ENCODE measurements at places on chromosomes 3 and 15.

DNA sequence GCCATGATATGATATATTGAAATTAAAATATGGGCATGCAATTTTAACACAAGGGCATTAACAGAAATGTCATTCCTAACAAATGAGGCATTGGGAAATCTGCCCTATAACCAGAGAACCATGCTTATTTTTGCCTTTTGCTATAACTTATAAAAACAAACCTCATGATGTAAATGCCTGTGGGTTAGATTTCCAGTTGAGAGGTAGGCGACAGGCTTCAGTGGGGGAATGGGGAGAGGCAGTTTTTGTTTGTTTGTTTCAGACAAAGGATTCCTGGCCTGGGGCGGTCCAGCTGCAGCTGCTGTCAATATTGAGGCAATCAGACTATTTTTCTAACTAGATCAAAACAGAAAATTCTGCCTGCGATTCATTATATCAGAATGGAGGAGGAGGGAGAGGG is 490.4 kb upstream of the CFAP20DC start:
- no peak for DNase-seq

DNA sequence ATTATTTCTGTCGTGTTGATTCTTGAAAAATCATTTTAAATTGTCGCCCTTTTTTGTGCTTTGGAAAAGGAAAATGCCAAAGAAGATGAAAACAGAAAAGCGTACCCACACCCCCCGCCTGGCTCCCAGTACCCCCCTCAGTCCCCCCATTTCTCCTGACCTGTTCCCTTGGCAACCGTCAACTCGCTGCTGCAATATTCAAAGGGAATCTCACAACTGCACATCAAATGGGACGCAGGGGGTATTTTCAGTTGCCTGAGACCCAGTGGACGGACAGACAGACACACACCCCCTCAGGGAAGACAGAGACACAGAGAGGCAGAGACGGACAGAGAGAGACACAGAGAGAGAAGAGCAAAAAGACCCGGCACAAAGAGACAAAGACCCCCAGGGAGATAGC is 83.5 kb upstream of the PRR20G start:
- no peak for DNase-seq

DNA sequence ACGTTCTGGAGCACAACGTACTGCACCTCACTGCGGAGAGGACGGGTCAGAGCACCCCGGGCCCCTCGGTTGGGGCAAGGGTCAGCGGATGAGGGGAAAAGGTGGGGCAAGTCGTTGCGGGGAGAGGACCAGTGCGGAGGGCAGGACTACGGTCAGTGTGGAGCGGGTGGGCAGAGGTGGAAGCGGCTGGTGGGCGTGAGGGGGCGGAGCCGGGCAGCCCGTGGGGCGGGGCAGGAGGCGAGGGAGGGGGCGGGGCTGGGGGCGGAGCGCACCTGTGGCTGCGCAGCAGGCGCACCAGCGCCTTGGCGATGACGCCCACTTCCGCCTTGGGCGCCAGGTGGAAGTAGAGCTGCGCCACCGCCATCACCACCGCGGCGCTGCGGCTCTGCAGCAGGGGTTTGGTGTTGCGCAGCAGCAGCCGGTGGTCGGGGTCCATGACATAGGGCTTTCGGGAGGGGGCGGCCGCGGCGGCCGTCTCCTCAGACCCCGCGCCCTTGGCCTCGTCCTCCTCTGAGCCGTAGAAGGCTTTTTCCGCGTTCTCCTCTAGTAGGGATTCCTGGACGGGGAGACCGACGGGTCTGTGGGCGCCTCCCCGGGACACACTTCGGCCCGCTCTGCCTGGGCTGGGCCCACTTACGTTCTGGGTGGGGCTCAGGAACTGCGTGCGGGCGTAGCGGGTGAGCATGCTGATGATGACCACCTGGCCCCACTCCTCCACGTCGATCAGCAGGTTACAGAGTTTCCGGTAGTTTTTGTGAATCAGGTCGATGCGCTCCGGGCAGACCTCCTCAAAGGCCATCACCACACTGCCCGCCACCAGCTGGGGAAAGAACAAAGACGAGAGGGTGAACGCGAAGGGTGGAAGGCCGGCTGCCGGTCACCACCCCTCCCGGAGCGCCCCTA is 29.2 kb downstream of the AP3B2 start:
- no peak for DNase-seq

GRCh38 chr3:175735866-175736265 is 876.7 kb downstream of the NAALADL2 start:
- no peak for DNase-seq
